ENCODE measurements at places on chromosomes 5 and 9. TPM values are rescaled to one million over a fixed set of nuclear protein-coding genes. Genes with fewer than 3 reads are reported as not detected.

CDH12 gene
- total RNA-seq: not detected

PTGDS gene
- 3.2 TPM for total RNA-seq

C5orf58 gene
- not detected for total RNA-seq

PPP3R2 gene
- total RNA-seq: not detected

- no peaks in the 10 kb centered on the region for H3K36me3 ChIP-seq
- peaks cover 3% of the 10 kb centered on the region for H3K27me3 ChIP-seq
- no peak overlapping the region for H3K4me3 ChIP-seq
- no peak for DNase-seq
- no peak overlapping the region for H3K27ac ChIP-seq
Observed at GRCh38 chr5:75319638-75320037, 17.4 kb upstream of the HMGCR start.

SLC6A7 gene
- total RNA-seq: not detected

DNA sequence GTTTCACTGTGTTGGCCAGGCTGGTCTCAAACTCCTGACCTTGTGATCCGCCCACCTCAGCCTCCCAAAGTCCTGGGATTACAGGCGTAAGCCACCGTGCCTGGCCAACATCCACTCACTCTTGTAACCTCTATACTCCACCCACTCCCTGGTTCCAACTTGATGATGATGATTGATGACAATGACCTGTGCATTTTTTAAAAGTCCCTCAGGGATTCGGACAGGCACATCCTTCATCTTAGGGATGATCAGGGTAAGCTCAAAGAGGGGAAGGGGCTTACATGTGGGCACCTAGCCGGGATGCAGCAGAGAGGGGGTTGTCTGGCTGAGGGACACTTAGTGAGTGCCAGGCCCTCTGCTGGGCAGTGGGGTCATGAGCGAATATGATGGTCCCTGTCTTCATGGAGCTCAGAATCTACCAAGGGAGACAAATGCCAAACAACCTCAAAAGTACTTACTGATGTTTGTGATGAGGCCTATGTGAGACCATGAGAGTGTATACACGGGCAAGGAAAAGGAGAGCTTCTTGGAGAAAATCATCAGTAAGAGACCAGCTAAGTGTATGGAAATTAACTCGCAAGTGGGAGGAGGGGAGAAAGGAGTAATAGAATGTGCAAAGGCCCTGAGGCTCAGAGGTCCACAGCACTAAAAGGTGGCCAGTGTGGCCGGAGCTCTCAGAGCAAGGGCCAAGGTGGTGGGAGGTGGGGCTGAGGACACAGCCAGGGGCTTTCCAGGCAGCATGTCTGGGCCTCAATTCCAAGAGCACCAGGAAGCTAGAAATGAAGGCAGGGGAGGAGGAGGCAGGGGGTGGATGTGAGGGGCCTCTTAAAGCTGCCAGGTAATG is 27.4 kb downstream of the LHX2 start:
- H3K27ac ChIP-seq: no peak overlapping the region
- H3K4me3 ChIP-seq: no peak overlapping the region
- peaks cover 54% of the 10 kb centered on the region for H3K27me3 ChIP-seq

- no peaks in the 10 kb centered on the region for H3K4me1 ChIP-seq
- H3K4me3 ChIP-seq: no peak overlapping the region
- peaks cover 37% of the 10 kb centered on the region for H3K27me3 ChIP-seq
Observed at GRCh38 chr5:179348011-179348530, 2.8 kb upstream of the ADAMTS2 start.

DNA sequence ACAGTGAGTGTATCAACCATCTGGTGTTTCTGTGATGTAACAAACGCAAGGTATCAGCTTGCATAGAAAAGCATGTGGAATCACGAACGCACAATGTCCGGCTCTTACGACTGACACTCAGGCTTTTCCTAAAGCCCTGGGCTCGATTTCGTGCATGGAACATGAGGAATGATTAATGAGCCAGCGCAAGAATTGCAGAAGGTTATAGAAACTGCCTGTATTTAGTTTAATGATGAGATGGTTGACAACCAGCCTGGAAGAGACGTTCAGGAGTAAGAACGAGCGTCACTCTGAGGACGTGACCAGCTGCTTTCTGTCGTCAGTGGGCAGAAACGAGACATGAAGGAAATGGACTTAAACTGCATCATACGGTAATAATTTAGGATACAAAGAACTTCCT is 497.6 kb downstream of the IRX1 start:
- H3K36me3 ChIP-seq: no peaks in the 10 kb centered on the region
- H3K4me3 ChIP-seq: no peak overlapping the region
- DNase-seq: no peak
- no peaks in the 10 kb centered on the region for H3K4me1 ChIP-seq
- no peaks in the 10 kb centered on the region for H3K27me3 ChIP-seq

DNA sequence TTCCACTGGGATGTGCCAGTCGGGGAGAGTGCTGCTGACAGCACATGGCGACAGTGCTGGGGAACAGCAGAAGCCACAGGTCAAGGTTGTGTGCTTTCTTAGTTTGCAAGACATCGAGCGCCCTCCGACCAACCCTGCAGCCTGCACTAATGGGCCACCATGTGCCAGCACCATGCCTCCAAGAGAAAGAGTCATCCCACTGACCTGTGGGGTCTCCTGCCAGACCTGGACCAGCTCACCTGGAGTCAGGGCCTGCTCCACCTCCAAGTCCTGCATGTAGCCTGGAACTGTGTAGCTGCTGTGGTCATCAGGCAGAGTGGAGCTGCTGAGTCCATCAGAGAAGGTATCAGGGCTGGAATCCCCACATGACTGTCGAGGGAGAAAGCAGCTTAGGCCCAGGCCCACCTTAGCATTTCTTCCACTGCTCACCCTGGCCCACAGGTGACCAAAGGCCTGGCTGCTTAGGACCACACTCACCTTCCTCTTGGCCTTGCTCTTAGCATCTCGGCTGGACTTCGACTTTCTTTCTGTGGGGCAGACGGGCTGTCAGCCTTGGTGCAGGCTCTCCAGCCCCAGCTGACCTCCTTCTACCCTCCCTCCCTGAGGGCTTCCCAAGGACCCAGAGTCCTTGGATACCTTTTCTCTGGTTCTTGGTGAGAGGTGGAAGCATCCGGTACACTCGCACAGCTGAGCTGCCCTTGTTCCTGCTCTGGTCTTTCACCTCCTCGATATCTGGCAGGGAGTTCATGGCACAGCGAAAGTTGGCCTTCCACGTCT is 4.1 kb downstream of the IRF1 start:
- peaks cover 76% of the 10 kb centered on the region for H3K36me3 ChIP-seq
- H3K4me3 ChIP-seq: peak overlapping the region; percentile 95
- H3K27ac ChIP-seq: peak overlapping the region; percentile 91

Measured in activated CD8-positive, alpha-beta memory T cell treated with anti-CD3 and anti-CD28 coated beads, Interleukin-2, amount 10 ng/mL, durations not matched to agents 7 days and 5 days (primary cell).